CD4-positive, alpha-beta T cell treated with Interferon gamma for 1 hour (primary cell): ENCODE measurements at places on chromosomes 2 and 18.

DNA sequence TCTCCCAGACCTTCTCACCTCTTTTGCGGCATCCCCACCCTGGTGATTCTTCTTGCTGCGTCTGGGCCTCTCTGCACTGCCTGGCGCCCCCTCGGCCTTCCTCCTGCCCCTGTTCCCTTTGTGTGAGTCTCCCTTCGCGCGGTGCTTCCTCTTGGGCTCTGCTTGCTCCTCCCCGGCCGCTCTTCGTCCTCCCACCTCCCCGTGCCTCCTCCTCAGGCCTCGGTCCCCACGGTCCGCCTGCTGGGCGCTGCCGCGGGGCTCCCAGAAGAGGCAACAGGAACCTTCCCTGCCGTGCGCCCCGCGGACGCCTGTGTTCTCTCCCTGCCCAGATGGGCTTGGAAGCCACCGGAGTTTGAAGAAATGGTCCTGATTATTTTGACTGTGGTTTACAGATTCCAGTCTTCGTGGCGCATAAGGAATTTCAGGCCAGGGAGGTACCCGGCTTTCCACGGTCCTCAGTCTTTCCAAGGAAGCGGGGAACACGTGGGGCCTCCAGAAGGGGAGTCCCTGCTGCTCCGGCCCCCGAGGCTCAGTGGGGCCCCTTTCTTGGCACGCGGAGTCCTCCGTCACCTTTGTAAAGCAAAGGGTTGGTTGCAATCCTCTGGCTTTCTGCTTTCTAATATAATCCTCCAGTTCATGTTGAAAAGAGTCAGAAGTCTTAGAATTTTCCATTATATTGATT is 13.1 kb downstream of the RNU2-63P start:
- no peak for DNase-seq

DNA sequence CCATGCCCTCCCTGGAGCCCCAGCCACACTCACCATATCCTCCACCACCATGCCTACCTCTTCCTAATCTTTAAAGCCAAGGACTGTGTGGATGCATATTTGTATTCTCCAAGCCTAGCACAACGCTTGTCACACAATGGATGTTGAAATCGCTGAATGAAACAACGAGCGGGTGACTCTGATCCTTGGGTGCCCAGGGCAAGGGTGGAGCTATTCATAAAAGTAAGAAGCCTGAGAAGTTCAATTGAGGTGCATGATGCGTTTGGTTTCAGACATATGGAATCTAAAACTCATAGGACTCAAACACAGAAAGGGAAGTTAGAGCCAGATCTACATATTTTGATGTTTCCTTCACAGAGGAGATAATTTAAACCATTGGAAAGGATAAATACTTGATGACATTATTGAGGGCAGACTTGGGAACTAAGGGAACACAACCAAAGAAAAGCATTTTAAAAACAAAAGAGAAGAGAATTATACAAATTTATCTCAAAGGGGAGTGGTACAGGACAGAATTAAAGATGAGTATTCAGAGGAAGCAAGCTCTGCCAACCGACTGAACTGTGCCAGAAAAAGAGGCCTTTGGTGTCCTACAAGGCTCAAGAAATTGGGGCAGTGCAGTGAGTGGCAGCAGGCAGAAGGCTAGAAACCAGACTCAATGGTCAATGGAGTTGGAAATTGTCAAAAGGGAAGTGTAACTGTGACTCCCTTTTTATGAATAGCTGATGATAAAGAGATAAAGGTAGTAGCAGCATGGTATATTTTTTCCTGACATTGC is 200.6 kb upstream of the NCKAP5 start:
- DNase-seq: no peak

GRCh38 chr2:145919477-145919876 is 1399.6 kb upstream of the ZEB2 start:
- DNase-seq: no peak

DNA sequence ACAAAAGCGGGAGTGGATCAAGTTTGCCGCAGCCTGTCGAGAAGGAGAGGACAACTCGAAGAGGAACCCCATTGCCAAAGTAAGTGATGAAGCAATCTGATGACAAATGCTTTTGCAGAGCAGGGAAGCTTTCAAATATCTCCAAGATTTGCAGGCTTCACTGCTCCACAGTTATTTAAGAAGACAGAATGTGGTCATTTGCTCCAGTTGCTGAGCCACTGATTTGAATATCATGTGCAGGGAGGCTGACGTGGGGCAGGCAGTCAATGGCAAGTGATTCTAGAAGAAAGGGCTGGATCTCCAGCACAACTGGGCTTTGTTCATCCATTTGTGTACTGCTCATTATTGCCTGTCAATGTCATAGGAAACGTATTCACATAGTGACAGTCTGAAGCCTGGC is 10.2 kb downstream of the DSG4 start:
- no peak for DNase-seq

DNA sequence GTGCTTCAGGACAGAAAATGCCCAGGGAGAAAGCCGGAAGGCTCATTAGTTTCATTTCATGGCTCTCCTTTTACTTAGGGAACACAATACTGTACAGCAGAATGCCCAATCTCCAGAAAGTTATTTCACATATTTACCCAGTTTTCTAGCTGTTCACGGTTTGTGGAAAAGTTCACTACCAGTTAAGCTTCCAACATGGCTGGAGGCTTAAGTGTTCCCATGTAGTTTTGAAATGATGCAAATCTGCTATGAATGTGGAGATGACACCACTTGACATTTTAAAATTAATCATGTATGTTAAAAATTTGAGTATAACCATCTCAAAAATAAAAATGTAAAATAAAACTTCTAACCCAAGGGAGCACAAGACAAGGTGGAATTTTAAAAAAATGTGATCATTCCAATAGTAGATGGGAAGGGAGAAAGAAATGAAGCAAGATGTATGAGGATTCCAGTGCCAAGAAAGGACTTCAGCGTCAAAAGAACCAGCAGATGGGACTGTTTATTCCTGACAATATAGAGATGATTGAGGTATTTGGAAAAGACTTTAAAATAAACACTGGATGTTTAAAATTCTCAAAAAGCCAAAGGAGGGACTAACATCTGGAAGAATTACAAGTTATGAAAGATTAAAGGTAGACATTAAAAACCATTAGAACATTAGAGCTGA is 60.9 kb upstream of the OSR1 start:
- DNase-seq: no peak

- no peak for DNase-seq
Observed at GRCh38 chr2:10289891-10290290, 12.8 kb upstream of the HPCAL1 start.

DNA sequence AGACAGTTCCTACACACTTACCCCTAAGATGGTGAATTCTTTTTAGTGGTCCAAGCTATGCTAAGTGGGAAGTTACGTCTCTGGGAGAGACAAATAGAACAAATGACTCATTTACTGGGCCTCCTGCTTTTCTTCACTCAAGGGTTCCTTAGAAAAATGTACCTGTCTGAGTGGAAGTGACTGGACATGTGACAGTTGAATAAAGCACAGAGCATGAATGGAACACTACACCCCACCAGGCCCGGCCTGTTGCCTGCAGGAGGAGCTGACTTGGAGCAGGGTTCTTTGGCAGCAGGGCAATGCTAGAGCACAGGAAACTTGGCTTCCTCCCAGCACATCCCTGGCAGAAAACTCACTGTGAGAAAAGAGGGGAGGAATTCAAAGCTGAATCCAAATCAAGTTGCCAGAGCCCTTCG is 451.0 kb upstream of the SETBP1 start:
- DNase-seq: no peak

GRCh38 chr2:233449081-233449901 is 95.0 kb downstream of the DGKD start:
- no peak for DNase-seq

GRCh38 chr2:237383991-237384671 is 29.8 kb downstream of the COL6A3 start:
- DNase-seq: no peak

GRCh38 chr2:8684878-8685696 is 3.2 kb downstream of the ID2 start:
- DNase-seq: peak; percentile 29

DNA sequence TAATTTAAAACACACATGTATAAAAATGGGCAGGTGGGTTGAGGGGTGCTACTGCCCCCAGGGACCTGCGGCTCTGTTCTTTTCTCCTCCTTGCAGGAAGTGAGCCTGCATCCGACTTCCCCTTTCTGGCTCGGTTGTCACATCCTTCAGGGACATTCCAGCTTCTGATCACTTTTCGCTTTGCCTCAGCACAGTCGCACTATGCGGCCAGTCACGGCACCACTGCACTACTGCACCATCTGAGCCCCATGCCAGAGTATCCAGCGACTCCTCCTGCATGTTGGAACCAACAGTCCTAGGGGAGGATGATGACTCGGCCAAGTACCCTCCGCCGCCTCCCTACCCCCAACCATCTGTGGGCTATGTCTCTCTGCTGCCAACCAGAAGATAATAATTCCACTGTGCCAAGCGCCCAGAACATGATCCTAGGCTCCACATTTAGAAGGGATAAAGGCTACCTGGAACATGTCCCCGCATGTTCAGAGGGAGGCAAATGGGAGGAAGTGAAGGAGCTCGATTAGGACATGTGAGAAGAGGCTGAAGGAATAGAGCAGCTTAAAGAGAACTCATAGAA is 17.6 kb downstream of the CDC42EP3 start:
- peak; percentile 67 for DNase-seq

GRCh38 chr2:127630864-127631540 is 15.0 kb upstream of the GPR17 start:
- DNase-seq: no peak

- no peak for DNase-seq
Observed at GRCh38 chr2:128797533-128797932, 478.9 kb upstream of the HS6ST1 start.

- no peak for DNase-seq
Observed at GRCh38 chr18:34626404-34627136, 83.5 kb upstream of the DTNA start.

DNA sequence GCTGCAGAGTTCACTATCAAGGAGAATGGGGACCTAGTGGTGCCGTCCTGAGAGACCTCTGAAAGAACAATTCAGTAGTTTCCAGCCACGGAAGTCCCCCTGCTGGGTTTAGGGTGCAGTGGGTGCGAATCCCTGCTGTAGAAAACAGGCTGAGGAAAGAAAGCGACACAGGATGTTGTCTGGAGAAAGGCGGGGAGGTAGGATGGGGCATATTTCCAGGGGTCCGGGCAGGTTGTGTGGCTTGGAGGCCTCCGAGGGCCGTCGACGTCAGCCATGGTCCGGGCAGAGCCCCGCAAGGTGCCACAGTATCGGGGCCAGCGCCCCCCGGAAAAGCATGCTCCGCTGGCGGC is 807 bp upstream of the CREB1 start:
- DNase-seq: peak; percentile 76

DNA sequence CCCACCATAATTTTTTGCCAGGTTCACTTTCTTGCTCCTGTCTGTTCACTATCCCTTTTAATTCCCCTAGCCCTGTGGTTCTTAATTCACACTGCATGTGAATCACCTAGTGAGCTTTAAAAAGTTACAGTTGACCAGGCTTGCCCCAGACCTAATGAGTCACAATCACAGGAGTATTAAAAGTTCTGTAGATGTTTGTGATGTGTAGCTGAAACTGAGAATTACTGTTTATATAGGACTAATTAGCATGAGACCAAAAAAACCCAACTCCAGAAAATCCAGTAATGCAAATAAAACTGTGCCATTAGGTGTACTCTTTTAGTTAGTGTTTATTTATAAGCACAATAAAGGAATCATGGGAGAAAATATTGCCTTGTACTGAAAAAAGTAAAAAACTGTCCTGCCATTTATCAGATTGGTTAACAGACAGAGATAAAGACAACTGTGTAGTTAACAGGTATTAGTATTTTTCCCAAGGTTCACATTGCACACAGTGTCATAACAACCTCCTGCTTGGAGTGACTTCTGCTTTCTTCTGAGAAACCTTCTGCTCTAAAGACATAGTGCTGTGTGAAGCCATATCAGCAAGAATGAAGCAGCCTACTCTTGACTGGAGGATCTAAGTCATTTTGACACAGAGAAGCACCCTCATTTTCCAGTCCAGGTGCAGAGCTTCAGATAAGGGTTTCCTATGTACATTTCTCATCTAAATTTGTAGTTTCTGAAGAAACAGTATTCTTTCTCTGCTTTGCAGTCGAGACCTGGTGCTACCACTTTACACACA is 39.0 kb downstream of the VAPA start:
- no peak for DNase-seq

GRCh38 chr18:8771930-8772329 is 66.6 kb downstream of the MTCL1 start:
- DNase-seq: no peak

- no peak for DNase-seq
Observed at GRCh38 chr2:64362562-64363026, 91.4 kb upstream of the LGALSL start.

- no peak for DNase-seq
Observed at GRCh38 chr2:64327129-64327509, 126.8 kb upstream of the LGALSL start.

DNA sequence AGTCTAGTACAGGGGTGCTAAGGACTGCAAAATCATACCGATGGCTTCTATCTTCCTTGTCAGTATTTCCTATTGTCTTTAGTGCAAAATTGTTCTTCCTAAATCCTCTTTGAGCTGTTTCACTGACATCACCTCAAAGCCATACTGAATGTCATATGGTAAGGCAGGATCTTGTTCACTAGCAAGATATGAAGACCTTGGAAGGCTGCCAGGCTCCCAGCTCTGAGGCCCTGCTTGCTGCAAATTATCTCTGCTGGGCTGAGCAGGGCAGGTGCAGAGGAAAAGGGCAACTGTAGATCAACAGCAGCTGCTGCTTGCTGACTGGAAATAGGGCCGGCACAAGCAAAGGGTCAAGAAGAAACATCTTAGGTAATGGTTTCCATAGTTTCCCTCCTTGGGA is 58.2 kb downstream of the PMAIP1 start:
- DNase-seq: no peak

DNA sequence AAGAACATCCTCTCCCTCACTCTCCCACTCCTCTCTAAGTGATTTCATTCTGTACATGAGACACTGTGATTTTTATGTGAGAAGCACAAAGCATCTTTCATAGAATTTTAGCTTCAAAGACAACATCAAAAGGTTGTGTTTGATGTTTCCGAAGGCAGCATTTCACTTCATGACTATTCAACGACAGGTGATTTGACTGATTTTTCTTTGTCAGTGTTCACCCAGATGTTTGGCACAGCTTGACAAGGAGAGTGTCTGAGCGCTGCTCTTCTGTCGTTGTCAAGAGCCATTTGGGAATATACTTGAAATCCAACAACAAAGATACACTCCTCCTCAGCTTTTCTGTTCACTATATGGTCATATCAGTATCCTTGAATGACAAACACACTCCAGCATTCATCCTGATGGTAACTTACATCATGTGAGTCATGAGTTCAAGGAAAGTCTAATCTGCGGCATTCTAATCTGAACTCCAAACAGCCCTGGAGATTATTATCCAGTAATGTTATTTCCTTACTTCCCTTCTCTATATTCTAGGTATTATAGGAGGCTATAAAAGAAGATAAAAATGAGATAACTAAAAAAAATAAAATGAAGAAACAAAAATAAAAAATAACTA is 45.9 kb upstream of the ST6GAL2 start:
- DNase-seq: no peak

DNA sequence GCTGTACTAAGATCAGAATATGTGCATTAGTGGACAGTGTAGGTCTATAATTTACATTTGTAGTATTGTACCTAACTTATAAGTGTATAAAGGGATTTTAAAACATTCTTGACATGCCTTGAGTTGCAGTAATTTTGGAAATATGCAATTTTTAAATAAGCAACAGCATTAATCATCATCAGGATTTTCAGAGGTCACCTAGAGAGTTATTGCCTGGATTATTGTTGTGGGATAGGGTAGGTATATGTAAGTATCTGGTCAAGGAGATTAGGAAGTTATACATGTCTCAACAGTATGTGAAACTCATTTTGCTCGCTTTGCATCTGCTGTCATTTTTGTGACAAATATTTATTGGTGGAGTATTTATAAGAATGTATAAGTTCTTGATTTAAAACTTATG is 184.2 kb downstream of the WDR7 start:
- DNase-seq: no peak

GRCh38 chr2:52260904-52261303 is 1229.0 kb upstream of the NRXN1 start:
- DNase-seq: no peak
